NCI-H1417 (cell line): ENCODE measurements at places on chromosomes 5 and 9.

DNA sequence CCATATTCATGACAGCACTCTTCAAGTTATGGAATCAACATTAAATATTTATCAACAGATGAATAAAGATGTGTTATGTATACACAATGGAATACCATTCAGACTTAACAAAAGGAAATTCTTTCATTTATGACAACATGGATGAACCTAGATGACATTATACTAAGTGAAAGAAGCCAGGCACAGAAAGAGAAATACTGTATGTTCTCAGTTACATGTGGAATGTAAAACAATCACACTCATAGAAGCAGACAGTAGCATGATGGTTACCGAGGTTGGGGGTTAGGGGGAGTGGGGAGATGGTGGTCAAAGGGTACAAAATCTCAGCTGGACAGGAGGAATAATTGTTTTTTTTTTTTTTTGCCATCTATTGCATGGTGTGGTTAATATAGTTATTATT is 431.9 kb downstream of the DMAC1 start:
- DNase-seq = no peak

- no peak for DNase-seq
Measured at GRCh38 chr9:268616-269015, 54.0 kb downstream of the DOCK8 start.

DNA sequence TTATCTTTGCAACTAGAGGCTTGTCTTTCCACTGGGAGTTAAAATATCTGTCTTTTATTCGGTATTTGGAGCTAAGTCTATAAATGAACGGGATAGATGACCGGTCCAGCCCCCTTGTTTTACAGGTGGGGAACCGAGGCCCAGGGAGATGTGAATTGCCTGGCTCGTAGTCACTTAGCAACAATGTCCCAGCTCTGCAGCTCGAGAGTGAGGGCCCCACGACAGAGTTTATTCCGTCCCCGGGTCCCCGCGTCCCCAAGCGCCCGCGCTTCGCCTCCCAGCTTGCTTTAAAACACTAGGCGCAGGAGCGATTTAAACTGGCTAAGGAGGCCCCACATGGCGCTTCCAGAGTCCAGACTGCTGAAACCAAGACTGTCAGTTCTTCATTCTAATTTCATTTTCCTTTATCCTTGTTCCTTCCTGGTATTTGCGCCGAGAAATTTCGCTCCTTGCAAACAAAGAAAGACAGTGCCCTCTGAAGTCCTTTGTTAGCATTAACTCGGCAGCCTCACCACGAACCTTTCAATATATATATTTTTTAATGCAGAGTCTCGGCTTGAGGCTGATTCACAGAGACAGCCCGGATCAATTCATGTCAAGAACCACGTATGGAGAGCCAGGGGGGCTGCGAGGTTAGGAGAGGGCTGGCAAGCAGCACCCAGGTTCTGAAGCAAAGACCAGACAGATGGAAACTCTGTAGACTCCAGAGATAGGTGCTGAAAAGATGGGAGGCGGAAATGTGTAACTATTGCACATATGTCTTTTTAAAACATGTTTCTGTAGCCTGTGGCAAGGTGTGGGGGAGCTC is 1.4 kb upstream of the ENC1 start:
- DNase-seq = peak; percentile 67

DNA sequence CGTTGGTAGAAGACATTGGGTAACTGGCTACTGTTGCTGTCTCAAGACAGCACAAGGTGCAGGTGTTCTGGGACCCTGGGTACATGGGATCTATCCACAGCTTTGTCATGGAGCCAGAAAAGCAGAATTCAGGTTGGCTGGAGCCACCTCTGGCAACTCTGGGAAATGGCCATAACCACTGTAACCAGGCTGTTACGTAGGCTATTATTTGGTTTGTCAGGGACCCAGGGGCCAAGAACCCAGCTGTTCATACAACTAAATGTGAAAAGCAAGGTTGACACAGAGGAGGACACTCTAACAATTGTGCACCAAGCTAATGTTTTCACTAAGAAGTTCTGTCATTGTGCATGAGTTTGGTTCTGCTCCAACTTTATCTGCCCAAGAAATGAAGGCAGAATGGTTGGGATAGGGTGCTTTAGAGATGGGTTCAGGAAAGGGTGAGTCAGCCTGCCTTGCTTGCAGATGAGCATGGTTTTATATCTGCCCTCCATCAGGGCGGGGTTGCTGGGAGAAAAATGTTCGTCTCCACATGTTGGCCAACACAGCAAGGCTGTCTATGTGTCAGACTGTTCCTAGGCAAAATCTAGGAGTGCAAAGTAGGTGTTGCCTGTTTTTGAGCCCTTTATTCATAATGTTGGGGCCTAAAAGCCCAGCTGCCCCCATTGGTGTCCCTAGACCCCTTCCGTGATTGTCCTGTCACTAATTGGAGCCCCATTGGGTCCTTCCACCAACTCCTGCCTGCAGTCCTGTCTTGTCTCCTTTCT is 131.3 kb upstream of the DAP start:
- no peak for DNase-seq

- no peak for DNase-seq
Measured at GRCh38 chr5:76691467-76692273, 24.3 kb upstream of the F2R start.
